Activated naive CD4-positive, alpha-beta T cell (primary cell): ENCODE measurements at places on chromosomes 4 and X.

- DNase-seq, result no peak
Measured at GRCh38 chr4:16827794-16828724, 70.4 kb downstream of the LDB2 start.

GRCh38 chr4:16843831-16844508 lies 54.5 kb downstream of the LDB2 start:
- no peak for DNase-seq

DNA sequence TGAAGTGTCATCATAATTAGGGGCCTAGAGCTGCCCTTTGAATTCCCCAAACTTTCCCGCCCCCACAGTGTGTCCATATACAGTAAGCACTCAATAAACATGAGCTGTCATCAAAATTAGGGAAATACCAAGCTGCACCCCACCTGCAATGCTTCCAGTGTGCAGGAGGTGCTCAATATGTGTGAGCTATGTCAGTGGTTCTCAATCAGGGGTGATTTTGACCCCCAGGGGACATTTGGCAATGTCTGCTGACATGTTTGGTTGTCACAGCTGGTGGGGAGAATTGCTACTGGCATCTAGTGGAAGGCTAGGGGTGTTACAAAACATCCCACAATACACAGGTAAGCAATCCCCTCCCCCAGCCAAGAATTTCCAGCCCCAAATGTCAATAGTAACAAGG lies 748 bp downstream of the CFP start:
- no peak for DNase-seq

- DNase-seq, result no peak
Measured at GRCh38 chr4:88106205-88106604, 52.2 kb downstream of the ABCG2 start.

DNA sequence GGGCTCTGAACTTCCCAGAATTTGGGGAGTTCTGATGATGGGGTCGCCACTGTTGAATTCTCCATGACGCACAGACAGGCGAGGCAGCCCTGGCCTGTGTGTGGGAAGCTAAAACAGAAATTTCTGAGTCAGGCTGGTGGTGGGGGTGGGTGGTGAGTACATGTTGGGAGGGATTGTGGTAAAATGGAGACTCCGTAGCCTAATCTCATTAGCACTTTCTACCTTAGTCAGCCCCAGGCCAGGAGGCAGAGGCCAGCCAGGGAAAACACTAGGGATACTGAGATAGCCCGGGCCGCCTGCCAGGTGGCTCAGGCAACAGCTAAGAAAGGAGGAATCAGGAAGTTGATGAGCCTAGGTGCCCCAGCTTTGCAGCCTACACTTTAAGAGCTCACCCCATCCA lies 39.3 kb upstream of the NHSL2 start:
- no peak for DNase-seq

DNA sequence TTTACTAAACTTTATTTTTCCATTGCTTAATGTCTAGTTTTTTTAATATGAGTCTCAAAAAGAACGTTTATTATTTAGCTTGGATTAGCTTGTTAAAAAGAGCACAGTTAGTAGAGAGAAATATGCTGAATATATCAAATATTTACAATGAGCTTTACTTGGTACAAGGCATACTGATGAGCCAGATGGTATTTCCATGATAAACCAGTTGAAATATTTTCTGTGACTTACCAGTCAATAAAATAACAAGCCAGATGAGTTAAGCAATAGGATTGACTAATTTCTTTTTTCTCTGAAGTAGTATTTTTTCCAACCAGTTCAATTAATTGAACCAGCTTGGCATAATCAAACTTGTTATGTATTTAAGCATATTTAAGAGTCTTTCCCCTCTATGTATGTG lies 134.1 kb downstream of the KLHL34 start:
- no peak for DNase-seq

GRCh38 chrX:16125520-16126149 lies 2.3 kb downstream of the GRPR start:
- no peak for DNase-seq

- DNase-seq, result no peak
Measured at GRCh38 chr4:113094802-113095201, 45.3 kb downstream of the ANK2 start.

- no peak for DNase-seq
Measured at GRCh38 chr4:107071108-107071507, 35.0 kb upstream of the DKK2 start.

DNA sequence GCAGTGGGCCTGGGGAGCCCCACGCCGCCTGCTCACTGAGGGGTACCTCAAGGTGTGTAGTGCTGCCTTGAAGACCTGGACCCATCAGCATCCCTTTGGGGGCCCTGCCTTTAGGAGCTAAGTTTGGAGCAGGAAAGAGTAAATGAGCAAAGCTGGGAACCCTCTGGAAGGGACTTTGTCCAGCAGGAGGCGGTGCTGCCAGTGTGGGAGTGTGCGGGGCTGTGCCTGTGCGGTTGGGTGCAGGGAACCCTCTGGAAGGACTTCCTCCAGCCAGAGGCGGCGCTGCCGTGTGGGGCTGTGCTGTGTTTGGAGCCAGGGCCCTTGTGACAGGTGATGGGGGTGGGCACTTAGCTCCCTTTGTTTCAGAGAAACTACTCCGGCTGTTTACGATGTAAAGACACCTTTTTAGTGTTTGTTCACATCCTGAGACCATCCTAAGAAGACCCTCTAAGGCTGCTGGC lies 25.8 kb downstream of the RGS12 start:
- DNase-seq, result no peak

- no peak for DNase-seq
Measured at GRCh38 chr4:123891881-123892280, 495.3 kb downstream of the SPRY1 start.

GRCh38 chr4:138393886-138394610 lies 151.9 kb upstream of the SLC7A11 start:
- DNase-seq, result no peak

DNA sequence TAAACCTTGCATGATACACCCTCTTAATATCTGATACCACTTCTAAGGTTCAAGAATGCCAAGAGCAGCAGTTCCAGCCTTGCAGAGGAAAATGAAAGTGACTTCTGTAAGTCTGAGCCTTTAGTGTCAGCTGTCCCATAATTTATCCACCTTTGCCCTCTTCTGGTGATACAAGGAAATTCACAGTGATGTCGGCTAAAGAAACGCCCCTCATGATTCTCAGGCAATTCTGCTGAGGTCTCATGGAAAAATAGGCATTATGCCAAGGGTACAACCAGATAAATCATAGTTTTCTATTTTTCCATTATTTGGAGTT lies 172.2 kb upstream of the CXCL13 start:
- DNase-seq, result no peak

DNA sequence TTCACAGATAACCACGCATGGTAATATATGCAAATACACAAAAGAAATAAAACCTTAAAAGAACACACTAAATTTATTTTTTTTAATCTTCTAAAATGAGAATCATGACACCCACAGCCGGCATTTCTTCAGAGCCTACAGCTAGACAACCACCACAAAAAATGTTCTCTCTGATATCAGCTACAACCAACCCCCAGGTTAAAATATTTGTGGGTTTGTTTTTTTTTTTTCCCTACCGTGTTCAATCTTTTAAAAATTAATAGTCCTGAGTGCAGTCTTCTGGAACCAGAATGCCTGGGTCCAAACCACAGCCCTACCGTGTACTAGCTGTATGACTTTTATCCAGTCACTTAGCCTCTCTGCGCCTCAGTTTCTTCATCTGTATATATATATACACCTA lies 36.0 kb downstream of the MAML3 start:
- no peak for DNase-seq

GRCh38 chr4:100359441-100359840 lies 158.4 kb downstream of the EMCN start:
- no peak for DNase-seq

DNA sequence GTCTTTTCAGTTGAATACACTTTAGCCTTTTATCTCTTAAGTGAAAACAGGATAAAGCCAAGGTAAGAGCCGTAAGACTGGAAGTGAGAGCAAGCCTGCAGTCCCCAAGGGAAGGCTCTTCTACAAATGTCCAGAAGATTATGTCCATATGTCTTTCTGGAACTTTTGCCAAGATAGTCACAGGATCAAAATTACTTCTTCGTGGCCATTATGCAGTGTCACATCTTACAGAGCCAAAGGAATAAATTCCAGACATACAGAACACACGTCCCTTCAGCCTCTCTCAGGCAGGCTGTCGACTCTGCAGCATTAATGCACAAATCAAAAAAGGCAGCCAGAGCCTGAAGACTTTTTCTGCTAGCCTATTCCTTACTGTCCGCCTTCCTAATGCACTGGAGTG lies 10.9 kb upstream of the GATB start:
- no peak for DNase-seq

DNA sequence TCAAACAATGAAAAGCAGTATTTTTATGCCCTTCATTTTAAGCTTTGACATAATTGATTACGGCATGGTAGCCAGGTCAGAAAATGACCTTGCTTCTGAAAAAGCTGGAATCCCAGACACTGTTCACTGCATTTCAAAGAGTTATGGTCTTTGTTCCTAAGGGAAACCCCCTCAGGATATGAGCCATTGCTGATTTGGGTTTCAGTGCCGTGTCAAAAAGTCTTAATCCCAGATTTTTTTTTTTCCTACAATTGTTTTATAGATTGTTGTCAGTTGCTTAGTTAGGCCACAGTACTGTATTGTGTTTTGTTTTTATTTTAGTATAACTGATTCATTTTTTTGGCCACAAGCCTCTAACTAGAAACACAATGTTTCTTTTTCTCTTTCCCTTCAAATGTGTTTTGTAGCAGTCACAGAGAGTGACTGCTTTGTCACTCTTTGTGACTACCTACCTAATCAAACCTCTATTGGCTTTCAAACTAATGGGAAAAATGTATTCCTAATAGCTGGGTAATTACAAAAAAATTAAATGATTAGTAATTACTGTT lies 10.3 kb downstream of the WDR44 start:
- DNase-seq, result no peak

DNA sequence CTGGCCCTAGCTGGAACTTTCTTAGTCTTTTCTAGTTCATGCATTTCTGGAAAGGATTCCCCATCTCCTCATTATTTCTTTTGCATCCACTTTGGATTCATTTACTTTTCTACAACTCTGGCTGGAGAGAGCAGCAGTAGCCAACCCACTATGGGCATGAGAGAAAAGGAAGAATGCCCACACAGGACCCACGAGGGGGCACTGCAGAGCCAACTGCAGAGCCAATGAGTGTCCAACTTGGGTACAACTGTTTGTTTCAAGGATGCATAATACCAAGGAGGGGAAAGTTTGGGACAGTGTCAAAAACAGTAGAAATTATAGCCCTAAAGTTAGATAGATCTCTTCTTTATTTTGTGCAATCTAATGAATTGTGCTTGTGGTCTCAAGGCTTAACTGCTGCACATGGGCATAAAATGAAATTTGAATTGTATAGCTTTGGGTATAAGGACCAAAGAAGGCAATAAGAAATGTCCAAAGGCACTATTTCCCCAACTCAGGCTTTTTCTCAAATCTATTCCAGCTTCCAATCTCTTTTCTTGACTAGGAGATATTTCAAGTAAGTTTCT lies 230.6 kb downstream of the NSUN7 start:
- DNase-seq, result no peak

GRCh38 chr4:168269896-168270295 lies 48.7 kb downstream of the DDX60 start:
- DNase-seq, result no peak

DNA sequence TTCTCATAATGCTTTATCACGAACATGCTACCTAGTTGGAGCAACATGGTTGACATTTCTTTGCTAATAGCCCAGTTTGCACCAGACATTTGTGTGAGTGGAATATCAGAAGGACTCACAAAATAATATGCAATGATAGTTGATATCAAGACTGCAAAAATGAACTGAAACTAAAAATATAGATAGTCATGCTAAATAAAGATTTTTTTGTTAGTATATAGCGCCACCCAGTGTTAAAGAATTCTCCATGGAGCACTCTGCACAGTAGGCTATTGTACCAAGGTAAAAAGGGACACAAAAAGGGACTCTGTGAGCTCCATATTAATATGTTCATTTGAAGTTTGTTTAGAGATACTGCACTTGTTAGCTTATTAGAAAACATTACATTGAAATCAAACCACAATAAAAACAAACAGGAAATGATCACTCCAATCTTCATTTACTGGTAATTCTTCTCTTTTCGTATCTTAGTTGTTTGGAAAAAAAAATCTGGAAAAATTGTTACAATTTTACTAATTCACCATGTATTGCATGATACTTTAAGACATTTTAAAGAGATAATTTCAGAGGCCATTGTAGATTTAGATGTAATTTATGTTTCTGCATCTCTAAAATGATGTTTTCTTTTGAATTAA lies 1509.6 kb downstream of the ADGRL3 start:
- no peak for DNase-seq

- DNase-seq, result no peak
Measured at GRCh38 chrX:31279359-31279758, 207.5 kb upstream of the FTHL17 start.

DNA sequence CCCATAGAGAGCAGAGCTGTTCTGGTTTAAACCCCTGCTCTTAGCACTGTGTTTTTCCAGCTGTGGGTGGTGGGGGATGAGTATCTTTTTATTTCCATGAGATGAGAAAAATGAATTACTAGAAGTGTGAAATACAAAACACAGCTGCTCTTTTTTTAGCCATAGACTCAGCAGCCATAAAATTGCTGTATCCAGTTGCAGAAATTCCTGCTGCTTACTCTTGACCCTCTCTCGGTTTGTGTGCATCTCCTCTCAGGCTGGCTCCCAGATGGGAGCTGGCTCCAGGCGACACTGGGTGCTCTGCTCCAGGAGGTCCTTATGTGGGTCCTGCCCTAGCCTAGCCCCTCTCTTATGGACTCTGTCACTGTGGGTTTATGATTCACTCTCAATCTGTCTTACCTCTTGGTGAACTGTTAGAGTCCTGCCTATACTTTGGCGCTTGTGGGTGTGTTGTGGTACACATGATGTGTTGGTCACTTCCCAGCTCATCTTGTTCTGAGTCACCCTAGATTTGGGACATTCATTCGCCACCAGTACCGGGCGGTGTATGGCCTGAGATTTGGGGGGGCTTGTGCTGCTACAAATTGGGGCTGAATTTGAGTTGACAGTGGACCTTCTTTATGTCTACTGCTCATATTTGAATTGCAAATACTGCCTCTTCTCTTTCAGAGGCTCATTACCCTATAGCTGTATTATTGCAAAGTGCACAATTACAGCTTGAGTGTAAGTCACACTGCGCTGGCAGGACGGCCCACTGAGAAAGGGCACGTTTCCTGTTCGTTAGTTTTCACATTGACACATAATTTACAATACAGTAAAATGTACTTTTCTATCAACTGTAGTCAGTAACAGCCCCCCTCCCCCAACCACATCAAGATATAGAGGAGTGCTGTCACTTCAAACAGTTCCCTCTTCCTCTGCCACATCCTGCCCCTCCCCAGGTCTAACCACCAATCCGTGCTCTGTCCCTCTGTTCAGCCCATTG lies 46.9 kb upstream of the MSANTD1 start:
- peak; percentile 59 for DNase-seq

- no peak for DNase-seq
Measured at GRCh38 chr4:173522951-173523395, 7.1 kb downstream of the HAND2 start.
